ENCODE measurements at places on chromosomes 11 and 22.
A peak's percentile ranks its signal among the peaks of the same experiment; 100 is the strongest.

DNA sequence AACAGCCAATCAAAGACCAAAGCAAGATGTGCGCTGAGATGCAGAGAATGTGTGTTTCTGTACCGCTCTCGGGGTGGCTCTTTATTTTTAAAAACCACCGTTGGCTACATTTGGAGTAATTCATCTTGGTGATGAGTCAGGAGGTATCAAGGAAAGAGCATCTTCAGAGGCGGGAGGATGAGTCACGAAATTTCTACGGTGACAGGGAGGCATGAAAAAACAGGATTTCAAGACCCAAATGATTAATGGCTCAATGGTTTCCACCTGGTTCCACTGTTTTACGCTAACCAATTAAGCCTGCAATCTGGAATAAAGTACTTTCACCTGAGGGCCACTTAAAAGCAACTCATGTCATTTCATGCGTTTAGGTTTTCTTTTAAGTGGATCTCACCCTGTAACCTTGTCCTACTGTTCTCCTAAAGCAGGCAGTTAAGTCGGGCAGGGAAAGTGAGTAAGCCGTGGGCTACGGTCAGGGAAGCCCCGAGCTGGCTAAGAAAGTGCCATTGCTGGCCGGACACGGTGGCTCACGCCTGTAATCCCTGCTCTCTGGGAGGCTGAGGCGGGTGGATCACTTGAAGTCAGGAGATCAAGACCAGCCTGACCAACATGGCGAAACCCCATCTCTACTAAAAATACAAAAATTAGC lies 74.6 kb downstream of the CELSR1 start:
- peak; percentile 41 for DNase-seq

GRCh38 chr11:116276051-116277044 lies 496.4 kb downstream of the BUD13 start:
- DNase-seq = peak; percentile 80

DNA sequence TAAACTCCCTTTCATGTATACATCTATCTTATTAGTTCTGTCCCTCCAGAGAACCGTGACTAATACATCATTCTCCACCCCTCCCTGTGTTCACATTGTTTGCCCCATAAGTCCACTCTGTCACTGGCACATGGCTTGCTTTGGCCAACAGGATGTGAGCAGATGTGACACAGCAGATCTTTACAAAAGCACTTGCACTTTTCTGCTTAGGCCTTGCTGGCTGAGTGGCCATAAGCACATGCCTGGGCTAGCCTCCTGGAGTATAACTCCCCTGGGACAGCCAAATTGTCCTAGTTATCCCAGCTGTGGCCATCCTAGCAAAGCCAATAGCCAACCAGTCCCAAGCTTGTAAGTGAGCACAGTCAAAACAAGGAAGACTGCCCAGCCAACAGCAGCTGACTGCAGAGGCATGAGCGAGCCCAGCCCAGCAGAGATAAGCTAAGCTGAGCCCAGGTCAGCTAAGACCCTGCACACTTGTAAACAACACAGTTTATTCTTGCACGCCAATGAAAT lies 9.7 kb upstream of the RCN1 start:
- peak; percentile 64 for DNase-seq

GRCh38 chr11:75851203-75851602 lies 36.2 kb downstream of the UVRAG start:
- DNase-seq = no peak

DNA sequence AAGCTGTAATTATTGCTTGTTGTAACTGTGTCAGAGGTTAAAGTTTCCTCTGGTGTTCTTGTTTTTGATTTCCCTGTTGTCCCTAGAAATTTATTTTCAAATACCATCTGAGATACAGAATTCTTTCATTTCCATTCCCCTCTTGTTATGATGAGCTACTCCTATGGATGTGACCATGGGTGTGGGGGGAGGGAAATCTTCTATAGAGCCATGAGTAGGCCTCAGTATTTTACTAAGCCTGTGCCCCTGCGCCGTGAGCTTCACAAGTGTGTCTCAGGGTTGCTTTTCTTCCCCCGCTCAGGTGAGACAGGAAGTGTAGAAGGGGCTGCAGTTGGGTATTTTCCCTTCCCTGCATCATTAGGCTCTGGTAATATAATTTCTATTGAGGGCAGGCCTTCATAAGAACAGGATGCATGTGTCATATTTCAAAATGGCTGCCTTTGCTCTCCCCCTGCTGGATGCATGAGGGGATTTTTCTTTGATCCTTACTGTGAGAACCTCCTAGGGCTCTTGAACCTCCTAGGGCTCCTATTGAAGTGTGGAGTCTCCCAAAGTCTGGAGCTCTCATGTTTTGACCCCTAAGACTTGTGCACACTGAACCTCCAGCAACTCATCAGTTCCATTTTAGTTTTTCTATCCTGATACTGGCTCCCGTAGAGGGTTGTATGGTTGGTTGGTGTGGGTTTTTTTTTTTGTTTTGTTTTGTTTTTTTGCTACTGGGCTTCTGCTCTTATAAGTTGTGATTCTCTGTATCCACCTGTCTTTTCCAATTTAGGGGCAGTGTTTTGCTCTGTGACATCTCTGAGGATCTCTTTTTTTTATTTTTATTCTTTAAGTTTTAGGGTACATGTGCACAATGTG lies 658.2 kb downstream of the NTM start:
- peak; percentile 15 for DNase-seq

DNA sequence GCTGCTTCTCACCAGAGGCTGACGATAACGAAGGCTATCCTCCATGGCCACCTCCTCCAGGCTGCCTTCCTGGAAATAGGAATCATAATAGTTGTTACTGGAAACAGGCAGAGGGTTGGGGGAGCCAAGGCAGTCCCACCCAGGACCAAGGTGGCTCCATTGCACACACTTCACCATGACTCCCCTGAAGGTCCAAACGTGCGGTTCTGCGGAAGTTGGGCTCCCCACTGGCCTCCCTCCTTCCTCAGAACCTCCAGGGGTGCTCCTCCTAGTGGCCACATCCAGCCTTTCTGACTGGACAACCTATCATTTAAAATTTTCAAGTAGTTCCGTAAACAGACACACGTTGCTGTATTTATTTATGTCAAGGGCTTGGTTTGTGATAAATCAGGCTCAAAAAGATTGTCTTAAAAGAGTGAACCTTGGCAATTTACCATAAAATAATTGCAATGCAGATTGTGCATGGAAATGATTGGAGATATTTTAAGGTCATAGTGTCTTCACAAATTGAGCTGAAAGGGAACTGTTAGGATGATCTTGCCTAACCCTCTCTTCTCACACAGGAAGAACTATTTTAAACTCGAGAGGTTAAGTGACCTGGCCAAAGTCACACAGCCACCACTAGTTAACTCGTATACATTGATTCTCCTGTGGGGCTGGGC lies 1.4 kb upstream of the TCN2 start:
- peak; percentile 77 for DNase-seq

DNA sequence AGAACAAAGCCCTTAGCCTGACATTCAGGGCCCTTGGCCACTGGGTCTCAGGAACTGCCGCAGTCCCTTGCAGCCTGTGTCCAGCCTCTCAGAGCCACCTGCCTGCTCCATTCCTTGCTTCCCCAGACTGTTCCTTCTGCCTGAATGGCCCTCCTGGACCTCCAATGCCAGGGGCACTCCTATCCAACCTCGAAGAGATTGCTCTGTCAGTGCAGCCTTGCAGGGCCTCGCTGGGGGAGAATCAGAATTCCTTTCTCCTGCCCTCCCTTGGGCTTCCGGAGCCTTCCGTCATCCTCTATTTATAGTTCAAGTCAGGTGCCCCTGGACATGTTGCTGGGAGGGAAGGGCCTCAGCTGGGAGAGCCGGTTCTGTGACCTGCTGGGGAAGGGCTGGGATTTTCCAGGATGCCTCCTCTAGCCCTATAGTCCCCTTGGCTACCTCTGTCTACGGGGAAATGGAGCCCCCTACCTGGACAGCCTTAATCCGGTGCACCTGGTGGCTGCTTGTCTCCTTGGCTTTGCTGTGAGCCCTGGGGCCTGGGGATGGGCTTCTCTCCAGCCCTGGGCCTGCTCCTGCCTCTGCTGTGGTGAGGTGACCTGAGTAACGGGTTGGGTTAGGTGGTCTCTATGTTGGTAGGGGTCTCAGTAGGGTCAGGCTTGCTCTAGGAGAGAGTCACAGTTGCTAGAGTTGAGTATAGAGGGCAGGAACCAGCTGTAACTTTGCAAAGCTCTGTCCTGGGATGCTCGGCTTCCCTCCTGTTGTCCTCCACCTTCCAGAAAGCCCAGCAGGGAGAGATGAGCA lies 45.9 kb upstream of the SYT7 start:
- no peak for DNase-seq

- DNase-seq = no peak
Measured at GRCh38 chr11:93256623-93257022, 58.8 kb upstream of the SLC36A4 start.

GRCh38 chr22:26842103-26842502 lies 184.7 kb downstream of the MIAT start:
- DNase-seq = no peak

- no peak for DNase-seq
Measured at GRCh38 chr11:118247041-118247440, 5.1 kb downstream of the MPZL3 start.

Measured in suppressor macrophage treated with lipopolysaccharide for 1 hour (primary cell).